Activated naive CD8-positive, alpha-beta T cell treated with anti-CD3 and anti-CD28 coated beads, Interleukin-2, amount 50 U/mL, for 24 hours (primary cell): ENCODE measurements at places on chromosomes 3 and 15.

DNA sequence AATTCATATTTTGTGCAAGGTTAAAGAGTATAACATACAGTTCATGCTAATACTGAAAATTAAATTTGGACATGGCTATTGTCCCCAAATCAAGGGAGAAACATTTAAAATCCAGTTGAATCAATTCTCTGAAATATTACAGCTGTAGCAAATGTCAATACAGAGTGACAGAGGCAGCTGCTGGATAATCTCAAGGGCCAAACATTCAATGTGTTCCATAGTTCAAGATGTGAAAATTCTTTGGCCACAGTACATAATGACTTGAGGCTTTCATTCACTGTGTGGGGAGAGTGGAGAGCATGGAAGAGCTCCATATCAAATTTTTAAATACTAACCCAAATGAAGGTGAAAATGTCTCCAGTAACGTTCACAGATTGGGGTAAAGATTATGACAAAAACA is 1192.8 kb upstream of the CADM2 start:
- H3K27me3 ChIP-seq = no peaks in the 10 kb centered on the region
- no peak for DNase-seq
- H3K27ac ChIP-seq = no peak overlapping the region

DNA sequence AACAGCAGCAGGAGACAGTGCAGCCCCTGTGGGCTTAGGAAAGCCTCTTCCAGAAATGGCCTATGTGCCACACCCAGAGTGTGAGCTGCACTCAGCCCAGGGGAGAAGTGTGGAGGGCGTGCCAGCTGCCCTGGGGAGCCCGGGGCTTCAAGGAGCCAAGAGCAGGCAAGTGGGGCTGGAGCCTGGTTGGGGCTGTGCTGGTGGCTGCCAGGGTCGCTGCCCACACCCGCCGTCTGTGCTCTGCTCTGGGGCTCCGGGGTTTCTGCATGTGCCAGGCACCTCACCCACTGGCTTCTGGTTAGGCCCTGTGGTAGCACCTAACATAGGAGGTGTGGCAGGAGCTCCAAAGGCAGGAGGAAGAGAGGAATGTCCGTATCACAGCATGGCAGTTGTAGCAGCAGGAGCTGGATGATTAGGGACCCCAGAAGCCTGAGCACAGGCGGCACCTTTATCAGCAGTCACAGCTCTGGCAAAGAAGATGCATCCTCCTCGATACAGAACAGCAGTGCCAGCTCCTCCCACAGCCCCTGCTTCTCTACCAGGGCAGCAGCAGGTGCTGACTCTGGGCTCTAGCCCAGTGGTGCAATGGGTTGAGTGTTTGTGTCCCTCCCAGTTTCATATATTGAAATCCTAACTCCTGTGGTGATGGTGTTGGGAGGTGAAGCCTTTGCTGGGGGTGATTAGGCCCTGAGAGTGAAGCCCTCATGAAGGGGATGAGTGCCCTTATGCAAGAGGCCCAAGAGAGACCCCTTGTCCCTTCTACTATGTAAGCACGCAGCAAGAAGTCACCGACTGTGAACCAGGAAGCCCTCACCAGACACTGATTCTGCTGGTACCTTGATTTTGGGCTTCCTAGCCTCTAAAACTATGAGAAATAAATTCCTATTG is 70.0 kb upstream of the KLF13 start:
- H3K36me3 ChIP-seq = no peaks in the 10 kb centered on the region
- H3K27ac ChIP-seq = no peak overlapping the region
- no peaks in the 10 kb centered on the region for H3K27me3 ChIP-seq
- no peak for DNase-seq
- no peak overlapping the region for H3K4me3 ChIP-seq
- H3K4me1 ChIP-seq = peaks cover 47% of the 10 kb centered on the region

GRCh38 chr3:7172996-7173395 is 312.1 kb downstream of the GRM7 start:
- H3K36me3 ChIP-seq = no peaks in the 10 kb centered on the region
- no peak overlapping the region for H3K4me3 ChIP-seq
- no peaks in the 10 kb centered on the region for H3K27me3 ChIP-seq
- H3K27ac ChIP-seq = no peak overlapping the region
- no peak for DNase-seq

DNA sequence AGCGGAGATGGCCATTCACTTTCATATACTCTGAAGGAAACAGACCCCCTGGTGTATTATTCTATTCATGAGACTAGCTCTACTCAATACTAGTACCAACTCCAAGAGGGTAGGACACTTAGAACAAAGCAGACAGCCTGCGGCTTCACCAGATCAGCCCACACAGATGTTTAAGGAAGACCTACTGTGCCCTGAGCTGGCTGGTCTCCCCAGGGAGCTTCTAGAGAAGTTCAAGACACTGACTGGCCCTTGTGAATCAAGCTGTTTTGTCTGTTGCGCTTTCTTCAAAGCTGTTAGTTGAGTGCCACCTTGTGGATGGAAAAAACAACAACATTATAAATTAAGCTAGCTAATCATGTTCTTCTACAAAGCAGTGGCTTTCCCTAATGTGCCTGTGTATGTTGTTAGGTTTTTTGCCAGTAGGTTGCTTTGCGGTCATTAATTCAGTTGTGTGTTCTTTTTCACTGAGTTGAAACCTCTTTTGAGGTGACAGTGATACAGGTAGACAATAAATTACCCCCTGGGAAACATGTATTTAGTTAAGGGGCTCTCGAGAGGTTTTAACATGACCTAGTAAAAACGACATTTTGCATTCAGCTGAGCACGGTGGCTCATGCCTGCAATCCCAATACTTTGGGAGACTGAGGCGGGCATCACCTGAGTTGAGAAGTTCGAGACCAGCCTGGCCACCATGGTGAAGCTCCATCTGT is 64.2 kb upstream of the MYZAP start:
- H3K27ac ChIP-seq = no peak overlapping the region
- no peak for DNase-seq
- no peak overlapping the region for H3K4me3 ChIP-seq
- H3K36me3 ChIP-seq = no peaks in the 10 kb centered on the region

- no peak overlapping the region for H3K4me3 ChIP-seq
- no peak overlapping the region for H3K27ac ChIP-seq
- H3K36me3 ChIP-seq = no peaks in the 10 kb centered on the region
- no peak for DNase-seq
- H3K4me1 ChIP-seq = no peaks in the 10 kb centered on the region
Observed at GRCh38 chr3:182384221-182384620, 409.1 kb upstream of the ATP11B start.
